ENCODE measurements at places on chromosomes 5 and 9.

DNA sequence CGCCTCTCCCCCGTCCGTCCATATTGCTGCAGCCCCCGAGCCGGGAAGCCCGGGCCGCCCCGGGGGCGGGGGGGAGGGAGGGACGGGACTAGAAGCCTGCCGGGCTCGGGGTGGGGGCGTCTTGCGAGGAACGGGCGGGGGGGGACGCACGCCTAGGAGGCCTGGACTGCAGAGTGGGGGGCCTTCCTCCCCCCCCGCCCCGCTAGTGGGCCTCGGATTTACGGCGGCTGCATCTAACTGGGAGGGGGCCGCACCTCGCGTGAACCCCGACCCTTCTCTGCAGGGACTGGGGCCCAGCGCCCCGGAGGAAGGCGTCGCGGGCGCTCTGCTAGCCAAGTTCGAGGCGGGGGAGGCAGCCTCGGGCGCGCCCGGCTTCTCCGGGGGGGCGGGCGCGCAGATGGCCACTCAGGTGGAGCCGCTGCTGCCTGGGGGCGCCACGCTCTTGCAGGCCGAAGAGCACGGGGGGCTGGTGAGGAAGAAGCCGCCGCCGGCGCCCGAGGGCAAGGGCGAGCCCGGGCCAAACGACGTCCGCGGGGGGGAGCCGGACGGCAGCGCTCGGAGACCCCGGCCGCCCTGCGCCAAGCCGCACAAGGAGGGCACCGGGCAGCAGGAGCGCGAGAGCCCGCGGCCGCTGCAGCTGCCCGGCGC, at the start of gene LARP1:
LARP1 (plus strand) TSS at position 17 of the 648 bp plus-strand sequence; CDS start at position 398, 381 bp downstream.
- DNase-seq = no peak

DNA sequence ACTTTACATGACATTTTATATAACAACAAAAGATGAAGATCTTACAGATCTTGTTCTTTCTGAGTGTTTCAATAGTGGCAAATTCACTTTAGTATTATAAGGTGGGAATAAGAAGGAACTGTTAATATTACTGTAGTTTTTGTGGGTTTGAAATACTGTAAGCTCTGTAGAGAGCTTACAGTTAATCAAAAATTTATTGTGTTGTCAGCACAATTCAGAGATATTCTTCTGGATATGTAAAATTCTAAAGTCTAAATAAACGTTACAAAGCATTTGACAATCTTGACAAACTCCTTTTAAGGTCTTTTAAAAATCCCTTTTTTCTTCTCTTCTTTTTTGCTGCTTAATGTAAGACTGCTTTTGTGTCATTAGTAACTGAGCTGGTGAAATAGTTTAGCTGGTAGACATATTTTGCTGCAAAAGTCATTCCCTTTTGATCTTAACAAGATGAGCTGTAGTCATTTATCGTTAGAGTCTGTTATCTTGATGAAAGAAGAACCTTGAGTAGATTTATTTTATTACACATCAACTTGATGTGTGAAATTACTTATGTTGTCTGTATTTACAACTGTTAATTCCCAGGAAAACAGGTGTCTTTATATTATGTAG, 186.0 kb downstream of the WDR70 start:
- DNase-seq = peak; percentile 29

DNA sequence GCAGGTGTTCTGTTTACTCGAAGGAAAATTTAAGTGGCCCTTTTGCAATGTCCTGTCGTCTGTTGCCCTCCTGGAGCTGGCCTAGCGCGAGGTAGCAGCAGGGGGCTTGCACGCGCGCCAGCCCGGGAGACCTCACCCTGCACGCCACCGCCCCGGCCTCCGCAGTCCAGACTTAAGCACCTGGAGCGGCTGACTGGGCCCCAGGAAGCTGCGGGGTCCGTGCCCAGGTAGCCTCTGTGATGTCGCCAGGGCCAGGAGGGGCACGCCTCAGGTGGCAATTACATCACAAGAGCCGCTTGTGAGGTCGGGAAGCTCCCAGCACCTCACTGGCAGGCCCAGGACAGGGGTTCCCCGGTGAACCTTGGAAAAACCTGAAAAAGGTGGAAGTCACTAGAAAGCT, at the start of gene SAXO1:
SAXO1 (minus strand) TSS at position 195 of the 400 bp plus-strand sequence. CDS start 301 bp downstream, outside the sequence.
- DNase-seq = no peak

DNA sequence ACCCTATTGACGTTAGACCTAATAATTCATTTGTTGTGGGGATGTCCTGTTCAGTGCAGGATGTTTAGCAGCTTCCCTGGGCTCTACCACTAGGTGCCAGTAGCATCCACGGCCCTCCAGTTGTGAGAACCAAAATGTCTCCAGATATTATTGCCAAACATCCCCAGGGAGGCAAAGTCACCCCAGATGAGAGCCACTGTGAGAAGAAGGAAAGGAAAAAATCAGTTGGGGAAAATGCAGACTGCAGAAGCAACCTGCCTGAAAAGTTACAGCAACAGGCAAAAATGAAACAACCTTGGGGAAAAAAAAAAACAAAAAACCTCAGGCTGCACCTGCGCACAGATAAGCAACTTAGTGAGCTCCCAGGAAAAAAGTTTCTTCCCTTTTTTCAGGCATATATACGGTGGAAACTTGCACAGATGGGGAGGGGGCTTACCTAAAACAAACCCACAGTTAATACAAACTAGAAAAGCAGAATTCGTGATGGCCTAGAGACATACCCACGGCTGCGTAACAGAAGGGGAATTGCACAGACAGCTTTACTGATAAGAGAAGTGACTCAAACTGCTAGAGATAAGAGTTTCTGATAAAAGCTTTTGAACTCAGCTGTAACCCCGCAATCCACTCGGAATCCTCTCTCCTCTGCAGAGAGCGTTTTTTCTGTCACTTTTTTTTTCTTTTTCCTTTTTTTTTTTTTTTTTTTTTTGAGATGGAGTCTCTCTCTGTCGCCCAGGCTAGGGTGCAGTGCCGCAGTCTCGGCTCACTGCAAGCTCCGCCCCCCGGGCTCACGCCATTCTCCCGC, 29.8 kb upstream of the FBP1 start:
- DNase-seq = peak; percentile 80

DNA sequence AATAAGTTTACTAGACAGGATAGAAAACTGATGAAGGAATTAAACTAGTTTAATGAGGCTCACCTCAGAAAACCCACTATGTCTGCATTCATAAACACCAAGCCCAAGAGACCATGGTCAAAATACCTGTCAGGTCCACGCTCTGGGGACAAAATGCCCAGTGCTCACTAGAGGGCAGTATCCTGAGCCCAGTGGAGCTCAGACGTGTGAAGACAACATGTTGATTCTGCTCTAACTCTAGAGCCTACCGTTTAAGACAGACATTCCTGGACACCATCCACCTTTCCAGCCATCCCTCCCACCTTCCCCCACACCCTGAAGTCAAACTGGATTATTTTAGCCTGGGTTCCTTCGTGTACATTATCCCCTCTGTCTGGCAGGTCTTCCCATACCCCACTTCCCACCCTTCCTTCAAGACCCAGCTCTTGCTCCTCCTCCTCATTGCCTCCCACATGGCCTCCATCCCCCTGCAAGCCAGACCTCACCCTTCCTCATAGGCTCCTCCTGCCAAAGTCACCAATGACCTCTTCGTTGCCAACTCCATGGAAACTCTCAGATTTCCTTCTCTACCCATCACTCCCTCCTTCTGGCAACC, 142.3 kb upstream of the FSTL4 start:
- peak; percentile 21 for DNase-seq

DNA sequence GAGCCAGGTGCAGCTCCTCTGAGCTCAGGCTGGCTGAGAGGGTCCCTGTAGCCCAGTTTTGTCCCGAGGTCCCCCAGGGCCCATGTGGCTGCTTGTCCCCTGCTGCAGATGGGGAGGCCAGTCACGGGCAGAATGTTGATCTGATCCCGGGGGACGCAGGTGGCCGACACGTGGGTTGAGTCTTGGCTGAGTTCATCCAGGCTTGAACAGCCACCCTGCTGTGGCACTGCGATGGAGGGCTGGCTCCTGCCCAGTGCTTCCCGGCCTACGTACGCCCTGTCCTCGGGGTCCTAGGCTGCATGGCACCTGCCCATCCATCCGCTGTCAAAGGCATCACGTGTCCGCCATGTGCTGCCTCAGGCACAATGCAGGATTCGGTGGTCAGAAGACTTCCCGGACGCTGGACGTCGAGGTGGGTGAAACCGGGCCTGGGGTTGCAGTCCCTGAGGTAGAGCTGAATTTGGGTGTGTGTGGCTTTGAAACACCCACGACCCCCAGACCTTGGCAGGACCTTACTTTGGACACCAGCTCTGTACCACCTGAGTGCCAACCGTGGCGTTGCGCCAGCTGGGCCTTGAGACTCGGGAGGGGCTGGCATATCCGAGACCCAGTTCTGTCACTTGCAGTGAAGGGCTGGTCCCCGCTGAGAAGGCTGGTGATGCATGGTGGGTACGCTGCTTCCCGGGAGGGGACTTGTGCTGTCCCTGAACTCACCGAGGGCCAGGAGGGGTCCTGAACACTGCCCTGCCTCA, 22.3 kb downstream of the RXRA start:
- no peak for DNase-seq

DNA sequence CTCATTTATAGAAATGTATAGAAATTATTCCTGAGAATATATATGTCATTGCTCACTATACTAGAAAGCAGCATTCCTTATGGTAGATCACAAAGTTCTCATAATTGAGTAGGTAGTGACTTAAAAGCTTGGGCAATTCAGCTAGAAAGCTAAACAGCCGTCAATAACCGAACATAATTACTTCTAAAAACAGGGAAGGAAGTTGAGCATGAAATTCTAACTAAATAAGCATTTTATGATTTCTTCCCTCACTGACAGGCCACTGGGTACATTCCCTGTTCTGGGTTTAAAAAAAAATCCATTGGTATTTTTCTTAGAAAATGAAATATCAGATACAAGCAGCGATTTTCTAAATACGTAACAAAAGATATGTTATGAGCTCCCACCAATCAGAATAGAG, 91.1 kb upstream of the DAB2 start:
- no peak for DNase-seq

- no peak for DNase-seq
Measured at GRCh38 chr9:13716601-13717321, 437.3 kb upstream of the MPDZ start.

GRCh38 chr5:135426102-135427082, 20.8 kb downstream of the DCANP1 start:
- DNase-seq = peak; percentile 53

DNA sequence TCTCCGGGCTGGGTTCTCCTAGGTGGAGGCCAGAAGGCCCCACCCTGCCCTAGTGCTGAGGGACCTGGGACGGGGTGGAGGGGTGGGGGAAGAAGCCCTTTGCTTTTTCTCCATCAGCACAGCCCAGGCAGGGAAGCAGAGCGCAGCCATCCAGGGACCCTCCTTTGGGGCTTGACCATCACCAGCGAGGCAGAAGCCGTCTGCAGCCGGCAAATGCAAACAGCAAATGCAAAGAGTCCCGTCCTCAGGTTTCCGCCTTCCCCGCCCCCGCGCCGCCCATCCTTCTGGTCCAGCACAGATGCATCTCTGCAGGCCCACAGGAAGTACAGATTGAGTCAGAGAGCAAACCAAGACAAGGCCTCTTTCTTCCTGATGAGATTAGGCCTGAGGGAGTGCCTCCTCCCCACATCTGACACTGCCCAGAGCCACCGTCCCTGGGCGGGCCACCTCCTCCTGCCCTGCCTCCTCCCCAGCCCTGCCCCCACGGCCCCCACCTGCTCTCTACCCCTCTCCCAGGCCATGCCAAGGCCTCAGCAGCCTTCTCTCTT, 23.4 kb downstream of the CORO2A start:
- DNase-seq = no peak

DNA sequence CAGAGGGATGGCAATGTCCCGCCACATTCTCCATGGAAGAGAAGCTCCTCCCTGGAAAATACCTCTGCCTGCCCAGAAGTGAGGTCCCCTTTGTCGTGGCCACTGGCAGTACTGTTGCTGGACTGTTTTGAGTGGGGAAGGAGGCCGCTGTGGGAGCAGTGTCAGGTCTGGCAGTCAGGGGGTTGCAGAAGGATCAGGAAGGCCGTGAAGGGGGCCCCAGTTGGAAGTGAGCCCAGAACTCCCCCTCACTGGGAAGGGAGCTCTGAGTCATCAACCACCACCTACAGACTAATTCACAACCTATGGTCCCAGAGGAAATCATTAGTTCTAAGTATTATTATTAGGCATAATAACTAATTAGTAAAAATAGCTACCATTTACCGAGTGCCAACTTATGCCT, 200.4 kb downstream of the TTLL11 start:
- no peak for DNase-seq

GRCh38 chr5:88656221-88656950, 226.6 kb downstream of the MEF2C start:
- DNase-seq = no peak

DNA sequence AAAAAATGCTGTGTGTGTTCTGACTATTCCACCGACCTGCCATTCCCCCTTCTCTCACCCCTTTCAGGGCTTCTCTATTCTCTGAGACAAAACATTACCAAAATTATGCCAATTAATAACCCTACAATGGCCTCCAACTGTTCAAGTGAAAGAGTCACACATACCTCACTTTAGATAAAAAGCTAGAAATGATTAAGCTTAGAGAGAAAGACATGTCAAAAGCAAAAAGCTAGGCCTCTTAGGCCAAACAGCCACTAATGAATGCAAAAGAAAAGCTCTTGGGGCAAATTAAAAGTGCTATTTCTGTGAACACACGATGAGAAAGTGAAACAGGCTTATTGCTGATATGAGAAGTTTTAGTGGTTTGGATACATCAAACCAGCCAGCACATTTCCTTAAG, 279.6 kb upstream of the GRAMD2B start:
- DNase-seq = no peak

GRCh38 chr5:154220625-154221024, 30.1 kb downstream of the GALNT10 start:
- DNase-seq = peak; percentile 77

DNA sequence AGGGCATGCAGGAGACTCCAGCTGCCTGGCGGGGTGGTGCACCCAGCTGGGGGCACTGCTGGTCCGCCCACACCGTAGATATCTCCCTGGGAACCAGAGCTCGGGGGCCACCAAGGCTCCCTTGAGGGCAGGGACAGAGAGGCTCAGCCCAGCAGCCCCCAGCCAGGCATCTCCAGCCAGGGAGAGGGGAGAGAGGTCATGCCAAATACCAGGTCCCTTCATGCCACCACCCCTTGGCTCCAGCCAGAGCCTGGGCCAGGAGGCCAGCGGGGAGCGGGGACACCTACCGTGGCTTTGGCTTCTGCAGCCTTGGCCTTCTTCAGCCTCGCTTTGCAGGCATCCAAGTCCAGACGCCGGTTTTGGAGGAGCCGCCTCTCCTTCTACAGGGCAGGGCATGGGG, 14.0 kb downstream of the SH3GLB2 start:
- DNase-seq = no peak

- peak; percentile 73 for DNase-seq
Measured at GRCh38 chr9:112348257-112349007, 15.0 kb upstream of the PTBP3 start.

DNA sequence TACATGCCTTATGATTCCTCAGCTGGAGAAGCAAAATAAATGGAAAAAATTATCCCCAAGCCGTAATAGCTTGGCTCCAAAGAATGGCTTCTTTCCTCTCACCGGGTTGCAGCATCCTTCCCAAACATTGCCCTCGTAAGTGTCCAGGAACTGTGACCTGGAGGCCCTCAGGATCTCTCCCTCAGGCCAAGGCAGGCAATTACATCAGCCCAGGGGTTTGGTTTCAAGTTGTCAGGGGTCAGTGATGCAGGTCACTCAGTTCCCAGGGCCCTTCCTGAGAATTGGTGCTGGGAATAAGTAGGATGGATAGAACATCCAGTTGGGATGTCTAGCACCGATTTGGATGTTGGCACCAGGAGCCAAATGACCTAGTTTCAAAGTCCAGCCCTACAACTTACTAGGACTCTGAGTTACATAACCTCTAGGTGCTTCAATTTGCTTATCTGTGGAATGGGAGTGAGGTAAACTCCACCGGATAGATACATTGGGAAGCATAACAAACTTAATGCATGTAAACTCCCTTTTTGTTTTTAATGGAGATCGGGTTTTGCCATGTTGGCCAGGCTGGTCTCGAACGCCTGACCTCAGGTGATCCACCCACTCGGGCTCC, 133.5 kb upstream of the DAP start:
- no peak for DNase-seq
